Naive thymus-derived CD8-positive, alpha-beta T cell (primary cell): ENCODE measurements at places on chromosomes 4 and X.
A peak's percentile ranks its signal among the peaks of the same experiment; 100 is the strongest.

- DNase-seq: peak; percentile 30
These were observed 17.0 kb upstream of the PAPSS1 start for GRCh38 chr4:107736924-107737448.

GRCh38 chrX:110421500-110422455, 63.1 kb downstream of the RTL9 start:
- no peak for DNase-seq

DNA sequence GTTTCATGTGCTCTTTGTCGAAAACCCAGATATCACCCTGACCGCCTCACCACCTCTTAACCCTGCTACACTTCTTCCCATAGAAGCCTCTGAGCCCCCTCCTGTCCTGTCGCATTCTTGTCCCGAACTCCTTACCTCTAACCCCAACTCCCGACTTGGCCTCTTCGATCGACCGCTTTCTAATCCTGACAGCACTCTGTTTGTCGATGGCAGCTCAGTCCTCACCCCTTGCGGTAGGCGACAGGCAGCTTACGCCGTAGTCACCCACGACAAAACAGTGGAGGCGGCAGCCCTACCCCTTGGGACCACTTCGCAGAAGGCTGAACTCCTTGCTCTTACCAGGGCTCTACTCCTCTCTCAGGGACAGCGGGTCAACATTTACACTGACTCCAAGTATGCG, 961.7 kb downstream of the RPA4 start:
- DNase-seq: no peak

- DNase-seq: no peak
These were observed 71.2 kb upstream of the PRSS48 start for GRCh38 chr4:151205722-151206121.

DNA sequence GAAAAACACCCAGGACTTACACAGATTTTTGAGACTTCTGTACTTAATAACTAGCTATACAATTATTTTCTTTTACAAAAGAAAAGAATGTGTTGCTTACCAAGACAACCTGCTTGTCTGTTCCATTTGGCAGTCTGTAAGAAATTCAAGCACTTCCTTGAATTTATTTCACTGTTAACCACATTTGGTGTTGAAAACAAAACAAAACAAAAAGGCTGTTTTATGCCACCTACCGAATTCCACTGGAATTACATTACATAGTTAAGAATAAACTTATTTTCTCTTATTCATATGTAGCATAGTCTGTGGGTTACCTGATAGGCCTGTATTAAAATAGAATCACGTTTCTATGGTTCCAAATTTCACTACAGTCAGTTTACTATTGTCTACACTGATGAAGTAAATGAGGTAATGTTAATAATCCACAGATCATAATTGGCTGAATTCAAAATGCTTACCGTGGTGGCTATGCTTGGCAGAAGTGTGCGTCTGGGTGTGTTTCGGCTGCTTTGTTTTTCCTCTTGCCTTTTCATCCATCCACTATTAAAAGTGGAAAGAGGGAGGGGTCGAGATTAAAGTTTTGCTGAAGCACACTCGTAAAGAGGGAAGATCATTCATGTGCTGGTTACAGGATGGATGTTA, at the start of gene TLR1:
Gene TLR1, minus strand, starts transcription at position 138 of the 642 bp plus-strand sequence. CDS start 5,960 bp downstream, outside the sequence.
- DNase-seq: peak; percentile 23

DNA sequence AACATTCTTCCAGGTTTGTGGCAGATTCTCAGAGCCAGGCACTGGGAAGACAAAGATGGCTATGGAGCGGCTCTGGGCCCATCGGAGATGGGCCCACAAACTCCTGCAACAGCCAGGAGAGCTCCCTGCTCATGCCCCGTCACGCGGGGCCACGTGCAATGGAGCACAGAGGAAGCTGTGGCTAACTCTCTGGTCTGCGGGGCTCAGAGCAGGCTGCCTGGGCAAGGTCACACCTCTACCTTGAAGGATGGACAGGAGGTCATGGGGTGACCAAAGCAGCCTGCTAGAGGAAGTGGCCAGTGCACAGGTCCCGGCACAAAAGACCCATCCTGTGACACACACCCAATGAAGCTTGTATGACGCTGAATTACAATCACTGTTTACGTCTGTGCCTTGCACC, 45.2 kb downstream of the C4orf50 start:
- DNase-seq: no peak

DNA sequence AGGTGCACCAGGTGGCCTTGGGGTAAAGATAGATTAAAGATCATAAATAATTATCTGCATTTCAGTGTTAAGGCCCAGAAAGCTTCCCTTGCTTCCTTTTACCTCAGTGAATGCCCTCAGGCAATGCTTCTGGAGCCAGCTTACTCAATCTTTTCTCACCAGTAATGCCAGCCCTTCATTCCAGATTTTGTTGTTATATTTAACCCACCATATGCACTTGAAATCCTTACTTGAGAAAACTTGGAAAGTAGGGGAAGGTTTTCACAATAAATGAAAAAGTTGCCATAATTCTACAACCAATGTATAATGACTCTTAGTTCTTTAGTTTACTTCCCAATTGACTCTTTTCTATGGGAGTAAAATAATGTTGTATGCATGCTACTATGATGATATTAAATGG, 17.1 kb upstream of the PBDC1 start:
- no peak for DNase-seq

GRCh38 chr4:153850533-153851280, 61.8 kb upstream of the SFRP2 start:
- no peak for DNase-seq

GRCh38 chr4:53713767-53714166, 122.5 kb upstream of the LNX1 start:
- DNase-seq: no peak

- DNase-seq: no peak
These were observed 42.9 kb downstream of the FAT4 start for GRCh38 chr4:125357675-125358074.

- no peak for DNase-seq
These were observed 7.6 kb downstream of the KLF3 start for GRCh38 chr4:38671592-38671940.

- no peak for DNase-seq
These were observed 17.8 kb upstream of the HUWE1 start for GRCh38 chrX:53704294-53704693.

GRCh38 chr4:181013162-181013561, 1230.0 kb upstream of the TENM3 start:
- DNase-seq: no peak

- no peak for DNase-seq
These were observed 160.2 kb upstream of the FGF13 start for GRCh38 chrX:138871739-138872138.

DNA sequence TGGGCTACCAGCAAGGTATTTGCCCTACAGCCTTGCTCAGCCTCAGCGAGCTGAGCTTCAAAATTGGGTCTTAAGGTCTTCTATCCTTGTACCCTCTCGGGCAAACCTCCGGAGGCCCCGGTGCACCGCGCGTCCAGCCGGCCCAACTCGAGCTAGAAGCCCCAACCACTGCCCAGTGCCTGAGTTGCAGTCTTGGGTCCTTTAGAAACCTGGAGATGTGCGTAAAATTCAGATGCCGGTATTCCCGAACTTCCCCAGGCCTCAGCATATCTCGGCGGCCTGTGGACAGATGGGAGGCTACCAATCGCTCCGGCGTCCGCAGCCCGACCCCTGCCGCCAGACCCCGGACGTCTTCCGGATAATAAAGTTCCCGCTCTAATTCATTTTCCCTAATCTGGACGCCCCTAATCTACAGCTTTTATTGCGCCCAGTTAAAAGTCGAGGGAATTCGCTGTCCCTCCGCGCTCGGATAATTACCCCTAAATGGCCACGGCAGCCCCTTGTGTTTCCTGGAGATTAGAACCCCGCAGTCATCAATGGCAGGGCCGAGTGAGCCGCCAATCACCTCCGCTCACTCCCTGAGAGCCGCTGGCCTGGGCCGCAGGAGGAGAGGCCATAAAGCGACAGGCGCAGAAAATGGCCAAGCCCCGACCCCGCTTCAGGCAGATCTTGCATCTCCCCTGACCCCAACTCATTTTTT, 1.5 kb upstream of the MSX1 start:
- DNase-seq: no peak

- DNase-seq: no peak
These were observed 14.7 kb downstream of the TRMT2B start for GRCh38 chrX:101037231-101037630.

DNA sequence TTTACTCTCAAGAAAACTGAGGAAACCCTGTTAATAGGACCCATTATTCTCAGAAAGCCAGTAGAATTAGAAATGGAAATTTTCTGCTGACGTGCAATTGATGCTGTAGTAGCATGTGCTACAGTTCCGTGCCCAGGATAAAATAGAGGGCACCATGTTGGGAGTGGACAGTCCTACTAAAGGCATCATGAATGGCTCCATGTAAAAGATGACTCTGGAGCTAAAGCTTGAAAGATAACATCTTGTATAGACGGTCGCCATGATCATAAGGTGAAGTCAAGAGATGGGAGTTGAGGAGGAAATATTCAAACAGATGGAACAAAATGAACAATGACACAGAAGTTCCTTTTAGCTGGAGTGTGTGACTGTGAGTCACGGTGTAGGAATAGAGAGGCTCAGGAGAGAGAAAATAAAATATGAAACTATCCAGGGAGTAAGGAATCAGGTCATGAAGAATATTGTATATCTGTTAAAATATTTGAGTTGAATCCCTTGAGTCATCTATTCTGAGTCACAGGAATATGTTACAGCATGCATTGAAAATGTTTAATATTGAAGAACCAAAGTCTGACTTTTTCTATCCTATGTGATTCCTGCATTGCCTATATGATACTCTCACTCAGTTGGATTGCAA, 31.8 kb downstream of the ANXA10 start:
- no peak for DNase-seq

GRCh38 chr4:184234155-184234554, 16.5 kb upstream of the ENPP6 start:
- no peak for DNase-seq

- DNase-seq: no peak
These were observed 38.9 kb upstream of the MAB21L2 start for GRCh38 chr4:150543042-150543441.

DNA sequence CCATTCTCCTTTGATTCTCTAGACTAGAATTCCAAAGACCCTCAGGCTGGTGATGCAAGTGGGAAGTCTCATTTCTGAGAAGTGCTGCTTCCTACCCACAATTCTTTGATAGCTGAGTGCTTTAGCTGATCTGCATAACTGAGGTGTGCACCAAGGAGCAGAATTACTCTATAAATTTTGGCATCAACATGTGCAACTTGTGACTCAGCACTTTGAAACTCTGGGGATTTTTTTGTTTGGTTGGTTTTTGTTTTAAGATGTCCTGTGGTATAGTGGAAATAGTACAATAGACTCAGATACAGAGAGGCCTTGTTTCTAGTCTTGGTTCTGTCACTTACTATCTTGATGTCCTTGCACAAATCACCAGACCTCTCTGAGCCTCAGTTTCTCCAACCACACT, 148.4 kb downstream of the AR start:
- DNase-seq: no peak

DNA sequence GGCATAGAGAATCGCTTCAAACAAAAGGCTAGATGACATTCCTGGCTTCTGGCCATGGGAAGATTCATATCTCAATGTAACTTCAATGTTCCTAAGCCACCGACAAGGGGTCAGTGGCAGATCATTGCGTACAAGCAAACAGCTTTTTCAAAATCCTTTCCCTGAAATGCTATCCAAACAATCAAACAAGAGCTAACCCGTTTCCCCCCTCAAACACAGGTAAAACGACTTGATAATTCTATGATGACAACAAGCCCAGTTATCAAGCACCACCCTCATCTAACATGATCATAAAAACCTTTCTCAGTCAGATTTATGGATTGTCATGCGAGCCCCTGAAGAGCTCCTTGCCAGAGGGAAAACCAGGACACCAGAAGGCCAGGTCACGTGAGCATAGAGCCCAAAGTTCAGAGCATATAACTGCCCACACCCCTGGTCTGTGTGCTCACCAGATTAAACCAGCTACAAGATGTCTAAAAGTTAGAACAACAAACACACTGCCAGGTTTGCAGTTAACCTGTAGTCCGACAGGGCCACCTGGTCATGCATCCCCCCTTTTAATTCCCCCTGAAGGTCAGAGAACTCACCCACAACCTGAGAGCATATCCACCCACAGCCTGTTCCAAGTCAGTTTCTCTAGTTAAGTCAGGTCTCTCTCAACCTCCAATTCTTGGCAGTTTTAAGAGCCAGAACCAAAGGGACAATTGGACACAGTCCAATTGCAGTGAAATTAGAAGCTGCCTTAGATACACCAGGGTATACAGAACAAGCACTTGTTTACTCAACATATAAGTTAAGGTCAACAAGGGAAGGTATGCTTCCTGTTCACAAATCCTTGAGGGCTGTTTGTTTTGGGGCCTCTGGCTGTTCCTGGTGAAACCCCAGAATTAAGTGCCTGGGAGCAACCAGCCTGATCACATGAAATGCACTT, 248.1 kb upstream of the PPARGC1A start:
- DNase-seq: no peak

GRCh38 chr4:176533159-176533558, 213.4 kb downstream of the SPCS3 start:
- no peak for DNase-seq

GRCh38 chrX:120736989-120737388, 107.1 kb upstream of the C1GALT1C1 start:
- no peak for DNase-seq

GRCh38 chrX:17580539-17581152, 156.6 kb upstream of the SCML1 start:
- DNase-seq: no peak

DNA sequence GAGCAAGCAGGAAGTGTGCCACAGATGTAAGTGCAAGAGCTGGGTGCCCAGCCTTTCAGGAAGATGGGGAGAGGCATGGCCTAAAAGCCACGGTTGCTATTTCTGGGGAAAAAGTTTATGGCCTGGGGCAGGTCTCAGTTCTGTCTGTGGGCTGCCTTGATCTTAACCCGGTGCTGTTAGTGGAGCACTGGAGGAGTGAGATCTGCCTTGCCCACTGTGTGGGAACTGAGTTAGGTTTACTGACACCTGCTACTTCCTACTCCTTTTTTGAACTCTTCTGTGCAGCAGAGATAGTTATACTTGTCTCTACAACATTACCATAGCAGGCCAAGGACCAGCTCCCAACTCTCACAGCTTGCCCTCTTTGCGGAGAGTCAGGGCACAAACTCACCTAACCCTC, 76.5 kb downstream of the ITM2A start:
- no peak for DNase-seq

DNA sequence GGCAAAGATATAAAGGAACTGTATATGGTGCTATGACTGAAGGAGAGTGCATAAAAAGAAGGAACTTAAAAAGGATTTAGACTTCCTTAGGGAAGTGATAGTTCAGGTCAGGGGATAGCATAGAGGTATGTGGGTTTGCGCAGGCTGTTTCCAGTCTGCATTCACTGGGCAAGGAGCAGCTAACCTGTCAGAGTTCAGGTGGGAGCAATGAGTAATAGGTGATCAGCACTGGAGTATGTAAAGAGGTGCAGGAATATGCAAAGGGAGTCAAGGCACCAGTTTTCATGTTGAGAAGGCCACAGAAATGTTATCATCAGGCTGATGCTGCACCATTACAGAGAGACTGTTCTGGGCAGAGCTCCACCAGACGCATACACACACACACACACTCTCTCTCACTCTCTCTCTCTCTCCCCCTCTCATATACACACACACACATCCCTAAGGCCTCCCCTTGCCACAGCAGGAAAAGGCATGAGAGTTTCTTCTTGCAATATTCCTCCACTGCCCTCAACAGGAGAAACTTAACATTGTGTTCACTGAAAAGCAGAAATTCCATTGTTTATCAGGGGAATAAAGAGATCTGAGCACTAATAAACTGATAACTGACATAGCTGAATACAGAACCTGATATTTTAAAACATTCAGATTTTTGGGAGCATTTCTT, 256.4 kb upstream of the GRID2 start:
- no peak for DNase-seq

GRCh38 chr4:138407329-138407728, 165.2 kb upstream of the SLC7A11 start:
- no peak for DNase-seq

- DNase-seq: no peak
These were observed 239.6 kb downstream of the GRXCR1 start for GRCh38 chr4:43132010-43132582.
